ENCODE measurements at places on chromosomes 11 and 22.

GRCh38 chr11:86931548-86932258 lies 23.5 kb downstream of the FZD4 start:
- DNase-seq: no peak

DNA sequence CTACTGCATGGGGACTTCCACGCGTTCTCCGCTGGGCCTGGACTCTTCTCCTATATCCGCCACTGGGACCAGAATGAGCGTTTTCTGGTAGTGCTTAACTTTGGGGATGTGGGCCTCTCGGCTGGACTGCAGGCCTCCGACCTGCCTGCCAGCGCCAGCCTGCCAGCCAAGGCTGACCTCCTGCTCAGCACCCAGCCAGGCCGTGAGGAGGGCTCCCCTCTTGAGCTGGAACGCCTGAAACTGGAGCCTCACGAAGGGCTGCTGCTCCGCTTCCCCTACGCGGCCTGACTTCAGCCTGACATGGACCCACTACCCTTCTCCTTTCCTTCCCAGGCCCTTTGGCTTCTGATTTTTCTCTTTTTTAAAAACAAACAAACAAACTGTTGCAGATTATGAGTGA lies 7.7 kb downstream of the SLC3A2 start:
- no peak for DNase-seq

DNA sequence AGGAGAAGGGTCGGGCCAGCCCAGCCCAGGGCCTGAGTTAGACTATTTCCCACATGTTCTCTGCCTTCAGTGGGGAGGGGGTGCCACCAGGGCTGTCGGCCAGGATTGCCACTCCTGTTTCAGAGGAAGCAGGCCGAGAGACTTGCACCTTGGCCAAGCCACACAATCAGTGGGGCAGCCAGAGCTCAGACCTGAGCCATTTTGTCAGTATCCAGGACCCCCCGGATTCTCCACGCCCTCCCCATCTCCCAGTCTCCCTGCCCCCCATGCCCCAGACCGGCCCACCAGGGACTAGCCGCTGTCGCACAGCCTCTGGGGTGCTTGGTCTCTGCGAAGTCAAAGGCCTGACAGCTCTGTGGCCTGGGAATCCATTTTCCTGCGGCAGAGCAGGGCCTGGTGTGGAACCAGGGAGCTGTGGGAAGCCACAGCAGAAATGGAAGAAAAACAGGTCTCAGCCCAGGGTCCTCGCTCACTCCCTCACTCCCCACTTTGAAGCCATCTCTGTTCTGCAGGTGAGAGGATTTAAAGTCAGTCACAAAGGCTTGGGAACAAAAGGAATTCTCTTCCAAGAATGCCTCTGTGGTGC lies 25.5 kb upstream of the MGAT3 start:
- DNase-seq: no peak

- DNase-seq: no peak
Observed at GRCh38 chr22:29331213-29331612, 15.7 kb upstream of the RASL10A start.

DNA sequence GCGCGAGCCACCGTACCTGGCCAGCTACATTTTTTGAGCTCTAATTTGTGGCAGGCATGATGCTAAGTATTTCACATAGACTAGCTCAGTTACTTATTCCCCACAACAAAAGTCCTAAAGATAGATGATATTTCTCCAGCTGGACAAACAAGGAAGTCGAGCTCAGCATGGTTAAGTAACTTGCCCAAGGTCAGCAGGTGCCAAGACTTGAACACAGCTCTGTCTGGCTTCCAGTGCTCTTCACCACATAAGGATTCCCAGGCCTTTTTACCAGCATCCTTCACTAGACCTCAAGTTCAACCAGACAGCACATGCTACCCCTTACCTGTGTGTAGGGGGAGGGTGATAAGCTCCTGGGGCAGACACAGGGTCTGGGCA lies 177.3 kb upstream of the NCAM1 start:
- no peak for DNase-seq

DNA sequence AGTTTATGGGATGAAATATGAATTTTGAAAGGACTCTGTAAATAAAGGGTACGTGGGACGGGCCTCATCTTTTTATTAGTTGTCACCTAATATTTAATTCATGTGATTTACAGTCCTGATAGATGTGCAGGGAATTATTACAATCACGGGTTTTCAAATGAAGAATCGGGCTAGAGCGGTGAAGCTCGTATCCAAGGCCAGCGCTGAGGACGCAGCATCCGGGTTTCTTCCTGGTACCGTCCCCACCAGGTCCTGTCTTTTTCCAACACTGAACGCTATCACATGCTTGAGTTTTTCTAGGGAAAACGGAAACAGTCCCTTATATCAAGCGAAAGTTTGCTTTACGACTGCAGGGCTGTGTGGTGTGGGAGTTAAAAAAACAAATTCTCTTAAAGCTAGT lies 787 bp downstream of the SMDT1 start:
- no peak for DNase-seq

DNA sequence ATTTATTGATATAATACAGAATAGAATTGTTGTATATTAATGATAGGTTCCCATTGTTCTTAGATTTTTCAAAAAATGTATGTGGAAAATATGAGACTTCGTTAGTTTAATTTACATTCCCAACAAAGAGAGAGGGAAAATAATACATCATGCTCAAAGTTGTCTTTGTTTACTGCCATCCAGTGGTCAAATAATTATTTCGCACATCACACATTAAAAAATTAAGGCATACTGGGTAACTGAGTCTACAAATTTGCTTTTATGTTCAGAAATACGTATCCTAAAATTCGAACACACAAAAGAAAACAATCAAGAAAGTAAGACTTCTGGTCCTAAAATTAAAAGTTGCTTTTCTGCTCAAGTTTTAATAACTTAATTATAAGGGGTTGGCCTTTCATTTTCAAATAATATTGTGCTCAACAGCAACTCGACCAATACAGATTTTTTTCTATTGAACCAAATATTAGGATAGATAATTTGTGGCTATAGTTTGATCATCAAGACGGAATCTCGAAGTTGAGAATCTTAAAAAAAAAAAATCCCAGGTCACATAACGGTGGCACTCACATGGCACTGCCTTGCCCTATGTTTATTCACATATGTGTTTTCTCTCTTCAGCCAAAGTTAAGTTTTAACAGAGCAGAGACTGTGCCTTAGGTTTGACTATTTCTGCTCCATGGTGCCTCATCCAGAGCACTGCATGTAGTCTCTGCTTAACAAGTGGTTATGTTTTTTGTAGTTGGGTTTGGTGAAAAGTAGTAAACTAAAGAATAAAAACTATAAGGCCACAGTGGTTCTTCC lies 12.3 kb downstream of the PDGFD start:
- no peak for DNase-seq

- no peak for DNase-seq
Observed at GRCh38 chr22:33908171-33909074, 11.9 kb downstream of the LARGE1 start.

- no peak for DNase-seq
Observed at GRCh38 chr11:126408901-126409619, 53.6 kb downstream of the ST3GAL4 start.

DNA sequence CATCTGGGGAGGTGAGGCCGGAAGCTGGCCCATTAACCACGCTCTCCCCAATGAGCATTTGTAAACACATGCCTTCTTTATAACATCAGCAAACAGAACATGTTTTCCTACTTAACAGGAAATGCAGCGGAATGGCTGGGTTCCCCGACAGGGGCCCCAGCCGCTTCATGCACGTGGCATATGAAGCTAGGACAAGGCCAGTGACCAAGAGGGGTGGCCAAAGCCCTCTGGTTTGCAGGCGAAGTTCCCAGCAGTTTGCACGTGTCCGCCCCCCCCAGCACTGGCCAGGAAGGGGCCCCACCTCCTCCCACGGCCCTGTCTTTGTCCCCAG lies 38.7 kb upstream of the LINC01488 start:
- DNase-seq: no peak

DNA sequence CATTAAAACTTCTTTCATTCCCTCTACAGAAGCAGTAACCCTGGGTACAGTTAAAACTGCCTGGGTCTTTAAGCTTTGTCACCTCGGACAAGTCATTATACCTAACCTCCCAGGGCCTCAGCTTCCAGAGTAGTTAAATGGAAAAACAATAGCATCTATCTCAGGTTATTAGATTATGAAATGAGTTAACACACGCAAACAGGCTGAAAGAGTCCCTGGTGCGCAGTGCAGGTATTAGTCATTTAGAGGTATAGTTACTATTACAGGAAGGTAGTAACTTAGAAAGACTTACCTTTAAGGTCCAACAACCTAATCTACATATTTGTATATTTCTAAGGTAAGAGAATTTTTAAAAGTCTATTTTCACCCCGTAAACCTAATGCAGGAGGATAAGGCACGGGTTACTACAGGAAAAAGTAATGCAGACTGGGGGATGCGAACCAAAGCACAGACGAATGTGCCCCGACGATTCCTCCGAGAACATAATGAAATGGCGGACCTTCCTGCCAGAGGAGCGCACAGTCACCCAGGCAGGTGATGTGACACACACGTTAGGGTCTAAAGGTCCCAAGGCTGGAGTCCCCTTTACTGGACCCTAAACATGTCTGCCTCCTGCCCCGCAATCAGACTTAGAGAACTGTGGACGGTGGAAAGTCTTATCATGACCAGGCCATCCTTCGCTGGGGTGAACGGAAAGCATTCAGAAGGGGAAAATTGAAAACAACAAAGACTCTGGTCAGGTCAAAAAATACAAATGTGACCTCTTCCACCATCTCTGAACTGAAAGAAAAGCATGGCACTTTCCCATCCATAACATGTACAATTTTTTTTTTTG lies 1.3 kb downstream of the NAP1L4 start:
- no peak for DNase-seq

DNA sequence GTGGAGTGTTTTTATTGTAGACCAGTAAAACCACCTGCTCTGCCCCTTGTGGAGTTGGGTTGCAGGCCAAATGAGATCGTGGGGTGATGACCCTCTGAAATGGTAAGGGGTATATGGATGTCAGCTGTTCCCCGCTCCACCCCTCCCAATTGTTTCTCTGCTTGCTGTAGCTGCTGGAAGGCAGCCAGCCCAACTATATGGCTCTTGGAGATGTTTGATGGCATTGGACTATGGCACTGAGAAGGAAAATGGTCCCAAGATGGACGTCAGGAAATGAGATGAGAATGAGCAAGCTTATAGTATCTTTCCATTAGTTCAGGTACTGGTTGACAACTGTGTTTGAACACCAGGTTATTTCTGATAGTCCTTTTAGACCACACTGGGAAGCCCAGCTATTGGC lies 94.8 kb upstream of the SORL1-AS1 start:
- no peak for DNase-seq

- no peak for DNase-seq
Observed at GRCh38 chr22:20140107-20140445, 8.5 kb downstream of the ZDHHC8 start.

GRCh38 chr22:26276529-26277160 lies 107.4 kb downstream of the SEZ6L start:
- no peak for DNase-seq

DNA sequence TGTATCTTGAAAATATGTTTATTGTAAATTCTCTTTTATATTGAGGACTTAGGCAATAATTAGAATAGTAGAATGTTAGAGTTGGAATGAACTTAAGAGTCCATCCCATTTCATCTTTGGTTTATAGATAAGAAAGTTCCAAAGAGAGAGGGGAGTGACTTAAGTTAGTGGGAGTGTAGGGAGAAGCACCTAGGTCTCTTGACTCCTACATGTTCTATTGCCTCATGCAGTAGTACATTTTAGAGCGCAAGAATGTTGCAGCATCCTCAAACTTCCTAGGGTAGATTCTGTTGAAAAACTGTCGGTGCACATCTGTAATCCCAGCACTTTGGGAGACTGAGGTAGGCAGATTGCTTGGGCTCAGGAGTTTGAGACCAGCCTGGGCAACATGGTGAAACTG lies 8.7 kb downstream of the RRM1 start:
- DNase-seq: no peak

GRCh38 chr11:134612140-134613030 lies 200.3 kb upstream of the B3GAT1 start:
- DNase-seq: no peak

- DNase-seq: no peak
Observed at GRCh38 chr22:28015676-28016601, 96.9 kb upstream of the PITPNB start.

DNA sequence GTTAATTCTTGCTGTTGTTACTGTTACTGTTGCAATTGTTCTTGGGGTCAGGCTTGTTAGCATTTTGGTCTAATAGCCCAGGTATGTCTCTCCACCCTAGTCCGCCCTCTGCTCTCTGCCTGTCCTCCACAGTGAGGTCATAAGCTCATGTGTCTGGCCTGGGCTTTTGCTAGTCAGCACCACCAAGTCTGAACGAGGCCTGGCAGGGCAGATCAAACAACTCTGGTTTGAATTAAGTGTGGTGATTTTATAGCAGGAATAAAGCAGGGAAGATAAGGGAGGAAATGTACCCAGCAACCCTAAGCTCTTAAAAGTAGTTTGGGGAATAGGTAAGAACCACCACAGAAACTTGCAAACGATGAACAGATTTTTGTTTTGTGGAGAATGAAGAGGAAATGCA lies 98.7 kb downstream of the ABTB2 start:
- no peak for DNase-seq

GRCh38 chr11:112025707-112026106 lies 499 bp downstream of the DLAT start:
- no peak for DNase-seq

DNA sequence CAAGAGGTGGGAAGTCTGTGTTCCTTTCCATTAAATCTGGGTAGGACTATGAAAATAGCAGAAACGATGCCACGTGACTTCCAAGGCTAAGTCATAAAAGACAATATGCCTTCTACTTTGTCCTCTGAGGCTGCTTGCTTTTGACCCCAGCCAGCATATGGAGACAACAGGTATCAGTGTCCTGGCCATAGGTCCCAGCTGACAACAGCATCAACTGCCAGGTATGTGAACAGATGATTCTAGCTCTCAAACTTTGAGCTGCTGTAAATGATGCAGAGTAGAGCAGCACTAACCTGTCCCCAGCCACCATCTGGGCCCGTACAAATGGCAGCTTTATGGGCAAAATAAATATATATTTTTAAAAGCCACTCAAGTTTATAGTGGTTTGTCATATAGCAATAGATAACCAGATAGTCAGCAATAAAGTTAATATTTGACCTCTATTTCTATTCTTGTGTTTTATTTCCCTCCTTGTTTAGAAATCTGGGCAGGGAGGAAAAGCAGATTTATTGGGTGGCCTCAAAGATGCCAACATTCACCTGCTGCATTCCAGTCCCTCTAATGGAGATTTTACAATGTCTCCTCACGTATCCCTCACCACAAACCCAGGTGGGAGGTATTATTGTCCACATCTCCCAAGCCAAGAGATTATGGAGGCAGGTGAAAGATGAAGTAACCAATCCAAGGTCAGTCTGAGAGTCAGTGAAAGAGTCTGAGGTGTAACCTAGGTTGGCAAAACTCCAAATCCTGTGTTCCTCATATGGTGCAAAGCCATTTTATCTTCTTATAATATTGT lies 209.6 kb upstream of the LARGE1 start:
- DNase-seq: no peak

- DNase-seq: no peak
Observed at GRCh38 chr22:25696763-25697162, 45.2 kb upstream of the MYO18B start.

GRCh38 chr11:5178046-5178837 lies 22.2 kb downstream of the OR51V1 start:
- no peak for DNase-seq

Data from GM06990 (cell line).